Effector memory CD8-positive, alpha-beta T cell (primary cell): ENCODE measurements at places on chromosomes 1 and 21.

- DNase-seq, result no peak
These were observed 258.8 kb downstream of the PLPP3 start for GRCh38 chr1:56320464-56321149.

DNA sequence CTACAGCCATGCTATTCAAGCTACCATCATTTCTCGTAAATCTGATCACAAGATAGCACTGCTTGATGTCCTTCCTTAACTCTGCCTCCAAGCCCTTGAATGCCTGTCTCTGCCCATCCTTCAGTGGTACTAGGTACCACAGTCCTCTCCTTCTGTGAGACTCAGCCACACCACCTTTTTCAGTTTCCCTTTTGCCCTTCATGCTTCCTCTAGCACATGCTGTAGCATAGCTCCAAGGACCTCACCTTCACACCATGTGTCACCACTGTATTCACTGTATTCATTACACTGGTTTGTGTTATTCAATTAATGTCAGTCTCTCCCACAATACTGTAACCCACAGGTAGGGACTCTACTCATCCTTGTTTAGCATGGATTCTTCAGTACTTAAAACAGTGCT lies 8.0 kb upstream of the TP53BP2 start:
- DNase-seq, result no peak

DNA sequence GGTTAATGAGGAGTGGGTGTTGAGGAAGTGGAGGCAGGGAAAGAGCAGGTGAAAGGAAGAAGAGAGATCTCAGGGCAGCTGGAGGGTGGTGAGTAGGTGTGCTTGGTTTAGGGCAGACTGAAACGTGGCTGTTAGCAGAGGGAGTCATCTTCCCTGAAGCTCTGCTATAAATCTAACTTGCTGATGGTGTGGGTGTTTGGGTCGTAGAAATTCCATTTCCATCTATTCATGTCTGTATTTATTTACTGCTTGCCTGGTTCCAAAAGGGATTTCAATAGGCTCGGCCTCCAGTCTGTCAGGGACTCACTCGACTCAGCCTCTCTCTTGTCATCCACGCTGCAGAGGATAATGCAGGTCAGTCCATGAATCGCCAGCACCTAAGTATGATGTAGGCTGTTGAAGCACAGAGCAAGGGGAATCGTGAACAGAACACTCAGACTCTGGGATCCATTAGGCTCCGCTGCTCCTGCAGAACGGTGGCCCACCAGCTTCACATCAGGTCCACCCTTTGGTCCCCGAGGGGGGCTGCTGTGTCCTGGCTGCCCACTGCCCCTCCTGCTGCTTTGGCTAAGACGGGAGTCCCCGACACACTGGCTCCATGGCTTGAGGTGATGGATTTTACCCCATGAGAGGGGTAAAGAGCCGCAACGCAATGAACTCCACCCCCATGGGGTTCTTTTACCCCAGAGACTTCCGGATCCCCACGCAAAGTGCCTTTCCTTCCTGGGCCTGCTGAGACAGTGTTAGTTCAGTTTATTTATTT lies 156.2 kb downstream of the RHOU start:
- no peak for DNase-seq

GRCh38 chr1:109184687-109185086 lies 29.0 kb upstream of the SARS1 start:
- no peak for DNase-seq

GRCh38 chr1:56073206-56073605 lies 506.2 kb downstream of the PLPP3 start:
- DNase-seq, result no peak

DNA sequence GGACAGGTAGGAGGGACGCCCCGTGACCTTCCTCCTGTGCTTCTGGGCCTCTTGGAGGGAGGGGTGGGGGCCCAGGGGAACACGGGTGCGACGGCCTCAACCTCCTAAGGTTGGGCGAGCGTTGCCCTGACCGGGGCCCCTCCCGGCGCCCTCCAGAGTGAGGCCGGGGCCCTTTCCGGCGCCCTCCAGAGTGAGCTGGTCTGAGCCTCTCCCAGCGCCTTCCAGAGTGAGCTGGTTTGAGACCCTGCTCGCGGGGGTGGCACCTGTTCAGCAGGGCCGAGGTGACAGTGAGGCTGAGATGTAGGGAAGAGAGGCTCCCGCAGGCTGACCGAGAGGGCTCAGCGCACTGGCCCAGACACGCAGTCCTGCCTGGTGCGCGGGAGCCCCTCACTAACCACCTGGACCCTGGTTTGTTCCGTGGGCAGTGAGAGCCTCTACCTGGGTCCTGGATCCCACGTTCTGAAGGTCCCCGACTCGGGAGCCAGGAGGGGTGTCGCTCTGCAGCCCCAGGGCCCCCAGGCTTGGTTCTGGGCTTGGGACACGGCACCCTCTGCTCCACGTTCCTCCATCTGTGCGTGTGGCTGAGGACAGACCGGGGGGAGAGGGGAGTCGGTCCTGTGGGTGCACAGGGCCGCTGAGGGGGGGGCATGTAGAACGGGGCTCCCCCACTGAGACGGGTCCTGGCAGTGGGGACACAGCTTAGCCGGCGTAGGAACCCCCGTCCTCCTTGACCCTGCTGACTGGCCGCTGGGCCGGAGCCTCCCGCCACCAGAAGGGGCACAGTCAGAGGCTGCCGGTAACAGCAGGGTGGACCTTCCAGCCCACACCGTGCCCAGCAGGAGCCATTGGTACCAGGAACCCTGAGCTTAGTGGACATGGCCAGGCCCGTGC lies 1.4 kb downstream of the COL6A1 start:
- no peak for DNase-seq

GRCh38 chr1:156748670-156749418 lies 2.6 kb downstream of the HDGF start:
- no peak for DNase-seq

DNA sequence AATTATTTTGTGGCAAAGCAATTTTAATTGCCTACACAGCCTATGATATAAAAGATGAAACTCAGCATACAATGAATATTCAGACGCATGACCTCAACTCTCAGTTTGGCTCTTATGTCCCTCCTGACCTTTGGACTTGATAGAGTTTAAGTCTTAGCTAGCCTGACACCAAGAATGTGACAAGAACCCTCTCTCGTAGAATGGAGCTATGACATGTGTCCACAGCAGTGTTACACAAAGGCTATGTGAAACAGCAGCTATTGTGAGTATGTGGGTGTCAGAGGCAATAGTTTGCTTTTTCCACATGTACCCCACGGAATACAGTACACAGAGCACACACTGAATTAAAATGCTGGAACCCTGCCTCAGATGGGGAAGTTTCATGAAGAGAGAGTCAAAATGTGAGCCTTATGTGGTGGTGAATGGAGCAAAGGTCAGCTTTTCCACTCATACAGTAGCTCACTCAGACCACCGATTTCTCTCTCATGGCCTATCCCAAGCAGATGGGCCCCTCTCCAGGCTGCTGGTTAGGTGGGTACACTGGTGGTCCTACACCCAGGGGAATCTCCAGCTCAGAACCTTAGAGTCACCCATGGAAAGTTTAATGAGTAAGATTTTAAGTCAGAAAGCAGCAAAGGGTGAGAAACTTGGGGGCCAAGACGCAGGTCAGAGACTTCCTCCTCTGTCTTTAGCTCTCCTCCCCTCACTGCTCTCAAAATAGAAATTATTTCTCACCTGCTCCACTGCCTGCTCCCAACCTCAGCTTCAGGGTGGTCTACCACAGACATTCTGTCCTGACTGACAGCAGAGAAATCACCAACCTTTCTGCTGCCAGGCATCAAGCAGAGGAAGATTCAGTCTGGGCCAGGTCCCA lies 10.1 kb upstream of the XCL2 start:
- no peak for DNase-seq

DNA sequence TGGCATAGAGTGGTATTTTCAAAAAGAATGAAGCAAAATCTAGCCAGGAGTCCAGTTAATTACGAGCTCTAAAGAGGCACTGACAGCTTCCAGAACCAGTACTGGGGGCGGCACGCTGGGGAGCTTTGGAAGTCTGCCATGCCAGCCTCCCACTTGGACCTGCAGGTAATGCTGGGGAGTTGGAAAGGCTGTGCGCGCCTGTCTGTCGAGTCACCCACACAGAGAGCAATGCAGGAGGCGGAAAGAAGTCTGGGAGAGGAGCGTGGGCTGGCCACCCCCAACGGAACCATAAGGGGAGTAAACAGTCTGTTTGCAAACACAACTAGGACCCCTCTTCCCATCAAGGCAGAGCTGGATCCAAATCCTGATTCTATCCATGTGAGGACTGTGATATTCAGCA lies 84.5 kb downstream of the BEND5 start:
- no peak for DNase-seq

DNA sequence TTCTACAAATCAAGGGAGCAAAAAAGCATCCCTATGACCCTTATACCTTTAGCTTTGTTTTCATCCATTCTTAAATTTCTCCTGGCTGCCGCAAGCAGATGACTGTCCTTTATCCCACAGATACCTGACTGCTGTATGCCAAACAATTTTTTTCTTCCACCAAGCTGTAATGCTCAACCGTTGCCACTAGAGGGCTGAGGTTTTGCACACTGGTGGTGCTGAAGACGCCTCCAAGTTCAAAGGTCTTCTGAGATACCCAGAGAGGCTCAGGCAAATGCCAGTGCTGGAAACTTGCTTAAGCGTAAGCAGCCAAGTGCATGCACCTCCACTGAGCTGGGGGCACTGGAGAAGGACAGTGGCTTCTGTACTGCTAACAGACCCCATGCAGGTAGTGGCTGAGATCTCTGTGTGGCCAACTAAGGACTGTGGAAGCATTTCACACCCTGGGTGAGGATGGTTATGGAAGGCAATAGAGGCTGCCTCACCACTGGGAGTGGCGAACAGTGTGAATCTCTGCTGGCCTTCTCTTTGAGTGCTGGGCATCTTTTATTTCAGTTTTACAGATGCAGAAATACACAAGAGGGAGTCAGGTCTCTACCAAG lies 28.5 kb downstream of the CNIH3 start:
- DNase-seq, result peak; percentile 62

GRCh38 chr1:221100611-221101010 lies 221.4 kb downstream of the HLX start:
- no peak for DNase-seq

DNA sequence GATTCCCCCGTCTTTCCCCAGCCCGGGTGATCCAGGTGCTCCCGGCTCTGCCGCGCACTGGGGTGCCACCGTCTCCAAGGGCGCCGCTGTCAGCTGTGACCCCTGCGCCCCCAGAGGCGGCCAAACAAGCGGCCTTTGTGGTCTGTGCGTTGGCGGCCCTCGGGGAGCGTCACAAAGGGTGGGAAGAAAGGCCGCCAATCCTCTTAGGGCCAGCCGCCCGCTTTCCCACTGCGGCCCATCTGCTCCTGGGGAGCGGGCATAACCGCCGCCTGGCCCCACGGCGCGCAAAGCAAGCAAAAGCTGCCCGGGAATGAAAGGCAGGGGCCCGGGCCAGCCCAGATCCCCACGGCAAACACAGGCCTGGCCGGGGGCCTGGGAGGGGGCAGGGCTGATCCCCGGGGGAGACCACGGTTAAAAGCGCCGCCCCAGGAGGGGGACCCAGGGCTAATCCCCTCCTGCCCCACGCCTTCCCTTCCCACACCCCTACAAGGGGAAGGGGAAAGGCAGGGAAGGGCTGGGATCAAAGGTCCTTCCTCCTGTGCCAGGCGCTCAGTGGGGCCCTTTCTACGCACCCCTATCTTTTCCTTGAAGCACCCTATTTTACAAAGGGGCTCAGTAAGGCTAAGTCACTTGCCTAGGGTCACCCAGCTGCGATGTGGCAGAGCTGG lies 24.0 kb downstream of the C1QB start:
- DNase-seq, result no peak

DNA sequence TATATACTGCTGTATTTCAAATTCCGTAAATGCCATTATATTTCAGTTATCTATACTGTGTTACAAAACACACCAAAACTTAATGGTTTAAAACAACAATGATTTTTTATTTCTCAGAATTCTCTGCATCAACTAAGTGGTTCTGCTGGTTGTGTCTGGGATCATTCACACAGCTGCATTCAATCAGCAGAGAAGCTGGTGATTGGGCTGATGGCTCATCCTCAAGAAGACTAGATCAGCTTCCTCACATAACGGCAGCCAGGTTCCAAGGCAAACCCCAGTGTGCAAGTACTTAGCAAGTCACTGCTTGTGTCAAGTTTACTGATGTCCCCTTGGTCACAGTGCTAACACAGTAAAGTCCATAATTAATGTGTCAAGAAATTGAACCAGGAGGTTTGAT lies 86.3 kb upstream of the VANGL1 start:
- DNase-seq, result no peak

DNA sequence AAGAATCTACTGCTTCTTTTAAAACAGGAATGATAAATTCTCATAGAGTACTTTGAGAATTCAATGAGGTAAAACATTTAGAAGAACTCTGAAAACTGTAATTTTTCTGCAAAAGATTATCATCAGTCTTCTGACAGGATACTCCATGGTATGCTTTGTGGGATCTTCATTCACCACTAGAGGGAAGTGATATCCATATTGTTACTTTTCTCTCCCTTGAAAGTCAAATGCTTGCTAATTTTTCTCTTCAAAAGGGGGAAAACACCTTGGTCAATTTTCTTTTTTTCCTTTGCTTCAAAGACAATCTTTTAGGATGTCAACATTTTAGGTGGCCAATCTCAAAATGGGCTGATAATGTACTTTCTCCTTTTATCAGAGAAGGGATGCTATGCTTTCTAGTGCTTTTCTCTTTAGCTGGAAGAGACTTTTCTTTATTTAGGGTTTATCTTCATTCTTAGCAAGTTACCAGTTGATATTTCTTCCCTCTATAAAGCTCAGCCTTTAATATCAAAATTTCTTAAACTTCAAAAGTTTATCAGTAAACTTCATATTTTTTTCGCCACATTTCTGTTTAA lies 95.5 kb downstream of the NEGR1 start:
- no peak for DNase-seq

- DNase-seq, result no peak
These were observed 12.6 kb upstream of the SMIM12 start for GRCh38 chr1:34872133-34872503.

DNA sequence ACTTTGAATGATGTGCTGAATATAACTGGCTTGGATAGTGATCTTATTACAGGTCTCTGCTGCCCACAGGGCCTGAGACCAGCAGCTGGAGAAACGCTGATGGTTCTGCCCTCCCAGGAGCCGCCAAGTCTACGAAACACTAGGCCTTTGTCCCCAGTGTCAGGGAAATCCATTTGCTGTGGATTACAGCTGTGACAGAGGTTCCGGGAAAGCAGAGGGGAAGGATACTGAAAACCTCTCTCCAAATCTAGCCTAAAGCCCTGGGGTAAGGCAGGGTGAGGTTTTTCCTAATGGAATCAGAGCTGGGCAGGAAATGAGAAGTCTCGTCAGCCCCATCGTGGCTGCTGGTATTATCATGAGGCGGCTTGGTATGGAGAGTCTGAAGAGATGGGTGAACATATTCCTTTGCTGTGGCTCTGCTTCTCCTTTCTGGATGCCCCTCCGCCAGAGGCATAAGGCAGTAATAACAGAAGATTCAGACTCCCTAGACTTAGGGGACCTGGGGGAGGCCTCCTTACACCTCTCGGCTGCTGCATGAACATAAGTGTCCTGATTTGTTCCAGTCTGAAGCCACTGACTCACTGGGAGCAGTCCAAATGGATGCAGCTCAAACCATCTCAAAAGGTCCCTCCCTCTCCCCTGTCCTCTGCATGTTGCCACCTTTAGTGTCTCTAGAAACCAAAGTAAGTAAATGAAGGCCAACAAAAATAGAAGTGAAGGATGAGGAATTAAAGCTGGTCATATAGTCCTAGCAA lies 48.1 kb downstream of the PHC2 start:
- no peak for DNase-seq

GRCh38 chr1:175717610-175718540 lies 25.5 kb downstream of the TNR start:
- no peak for DNase-seq

GRCh38 chr1:115117298-115117697 lies 28.0 kb upstream of the TSPAN2 start:
- DNase-seq, result no peak
